ENCODE measurements at places on chromosomes 2 and 18.

GRCh38 chr2:239190361-239190760, 210.5 kb downstream of the HDAC4 start:
- DNase-seq: no peak

GRCh38 chr18:35605686-35606417, 24.3 kb downstream of the GALNT1 start:
- no peak for DNase-seq

GRCh38 chr2:105935063-105935462, 190.4 kb downstream of the NCK2 start:
- no peak for DNase-seq

GRCh38 chr2:147607379-147607778, 237.4 kb upstream of the ACVR2A start:
- DNase-seq: no peak

GRCh38 chr2:2060431-2060830, 270.6 kb downstream of the MYT1L start:
- DNase-seq: no peak

GRCh38 chr2:191314697-191315364, 69.6 kb downstream of the MYO1B start:
- no peak for DNase-seq

DNA sequence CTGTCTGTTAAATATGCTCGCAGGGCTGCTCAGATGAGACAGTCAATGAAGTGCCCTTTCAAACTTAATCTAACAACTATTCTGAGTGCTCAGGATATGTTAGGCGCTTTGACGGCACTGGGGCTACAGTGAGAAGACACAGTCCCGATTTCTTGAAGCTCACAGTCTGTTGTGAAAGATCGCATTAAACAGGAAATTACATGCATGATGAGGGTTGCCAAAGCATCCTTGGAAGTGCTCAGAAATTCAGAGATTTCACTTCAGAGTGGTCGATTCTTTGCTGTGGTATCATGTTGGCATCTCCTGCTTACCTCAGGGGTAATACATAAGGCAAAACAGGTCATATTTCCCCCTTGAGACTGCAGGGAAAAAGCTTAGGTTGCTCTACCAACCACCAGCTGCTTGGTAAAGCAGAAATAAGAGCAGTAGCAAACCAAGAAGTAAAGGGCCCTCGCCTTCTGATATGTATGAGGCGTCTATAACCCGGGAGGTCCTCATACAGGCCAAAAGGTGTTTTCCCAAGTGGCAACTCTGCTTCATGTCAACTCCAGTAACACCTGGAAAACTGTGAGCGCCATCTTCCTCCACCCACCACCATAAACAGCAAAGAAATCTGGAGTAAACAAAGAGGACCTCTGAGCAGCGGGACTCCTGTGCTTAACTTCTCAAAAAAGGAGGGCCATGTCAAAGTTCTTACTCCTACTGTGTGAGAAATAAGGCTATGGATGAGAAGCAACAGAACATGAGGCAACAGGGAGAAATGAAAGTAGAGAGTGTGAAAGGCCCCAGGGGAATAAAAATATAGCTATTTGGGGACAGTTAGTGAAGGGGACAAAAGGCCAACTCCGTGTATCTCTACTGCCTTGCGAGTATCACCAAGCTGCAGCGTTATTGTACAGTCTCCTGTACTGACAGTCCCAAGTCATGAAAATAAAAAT, 79.3 kb downstream of the CLHC1 start:
- DNase-seq: no peak

- DNase-seq: no peak
Observed at GRCh38 chr2:216687111-216687510, 8.2 kb downstream of the IGFBP5 start.

DNA sequence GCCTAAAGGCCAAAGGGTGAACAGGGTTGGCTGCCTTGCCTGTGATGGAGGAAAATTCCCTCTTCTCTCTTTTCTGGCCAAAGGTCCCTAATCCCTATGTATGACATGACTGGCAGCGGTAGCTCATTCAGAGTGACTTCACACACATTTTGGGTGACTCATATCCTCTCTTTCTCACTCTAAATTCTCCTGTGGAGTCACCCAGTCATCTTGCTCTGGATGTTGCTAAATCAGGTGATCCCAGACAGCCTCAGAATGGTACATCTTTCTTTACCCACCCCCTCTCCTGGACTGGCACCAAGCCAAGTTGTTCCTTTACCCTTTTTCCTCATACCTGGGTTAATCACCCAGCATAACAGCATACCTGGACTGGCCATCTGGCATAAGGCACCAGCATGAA, 77.2 kb downstream of the NEURL3 start:
- no peak for DNase-seq

DNA sequence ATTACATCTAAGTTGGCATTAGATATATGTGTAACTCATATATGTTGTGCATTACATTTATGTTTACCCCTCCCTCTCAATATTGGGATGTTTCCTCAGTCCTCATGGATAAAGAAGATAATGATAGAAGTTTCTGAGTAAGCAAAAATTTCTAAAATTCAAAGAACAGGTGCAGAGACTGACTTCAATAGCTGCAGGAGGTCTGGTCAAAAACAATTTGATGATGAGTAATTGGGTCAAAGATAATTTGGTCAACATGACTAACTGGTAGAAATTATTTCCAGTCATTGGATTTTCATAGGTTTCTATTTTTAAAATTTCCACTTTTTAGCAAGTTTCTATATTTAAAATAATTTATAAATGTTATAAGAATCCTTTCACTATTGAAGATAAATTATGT, 1130.9 kb upstream of the SLC39A10 start:
- DNase-seq: no peak

DNA sequence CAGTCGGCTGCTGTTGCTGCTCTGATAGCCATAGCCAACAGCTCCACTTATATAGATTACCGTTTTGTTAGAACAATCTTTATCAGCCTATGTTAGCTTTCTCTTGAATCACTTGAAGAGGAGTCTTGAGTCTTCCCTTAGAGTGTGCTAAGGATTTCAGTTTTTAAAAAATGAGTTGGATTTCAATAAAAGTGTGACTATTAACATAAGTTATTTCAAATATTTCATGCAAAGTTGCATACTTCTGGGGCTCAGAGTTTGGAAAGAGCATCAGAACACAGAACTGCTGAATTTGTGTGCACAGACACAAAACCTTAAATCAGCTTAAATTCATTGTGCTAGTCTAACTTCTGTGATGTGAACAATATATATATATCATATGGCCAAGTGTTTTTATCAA, 174.7 kb downstream of the MTX2 start:
- no peak for DNase-seq

DNA sequence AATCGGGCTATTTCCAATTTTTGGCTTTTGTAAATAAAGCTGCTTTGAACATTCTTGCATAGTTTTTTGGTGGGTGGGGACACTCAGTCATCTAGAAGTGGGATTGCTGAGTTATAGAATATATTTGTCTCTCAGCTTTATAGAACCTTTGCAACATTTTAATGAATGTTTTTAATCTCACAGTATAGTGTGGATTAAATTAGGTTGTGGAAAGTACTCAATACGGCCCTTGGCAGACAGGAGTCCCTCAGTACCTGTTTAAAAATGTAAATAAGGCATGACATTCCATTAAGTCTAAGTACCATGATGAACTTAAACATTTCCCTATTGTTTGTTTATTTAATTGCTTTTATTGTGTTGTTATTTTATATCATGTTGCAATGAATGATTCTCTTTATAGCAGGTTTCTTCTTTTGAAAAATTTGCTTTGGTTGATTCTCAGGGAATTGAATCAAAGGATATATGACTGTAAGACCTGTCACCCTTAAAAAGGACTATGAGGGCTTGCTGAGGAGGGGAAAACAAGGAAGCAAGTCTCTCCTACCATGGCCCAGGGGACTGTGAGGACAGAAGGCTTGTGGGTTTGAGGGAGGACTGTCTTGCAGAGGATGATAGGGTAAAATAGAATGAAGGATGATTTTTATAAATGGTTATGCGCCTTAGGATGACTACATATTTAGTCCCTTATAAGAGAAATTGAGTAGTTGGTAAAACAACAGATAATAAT, 165.1 kb downstream of the RPIA start:
- no peak for DNase-seq

GRCh38 chr2:151845481-151845880, 17.3 kb upstream of the ARL5A start:
- no peak for DNase-seq

DNA sequence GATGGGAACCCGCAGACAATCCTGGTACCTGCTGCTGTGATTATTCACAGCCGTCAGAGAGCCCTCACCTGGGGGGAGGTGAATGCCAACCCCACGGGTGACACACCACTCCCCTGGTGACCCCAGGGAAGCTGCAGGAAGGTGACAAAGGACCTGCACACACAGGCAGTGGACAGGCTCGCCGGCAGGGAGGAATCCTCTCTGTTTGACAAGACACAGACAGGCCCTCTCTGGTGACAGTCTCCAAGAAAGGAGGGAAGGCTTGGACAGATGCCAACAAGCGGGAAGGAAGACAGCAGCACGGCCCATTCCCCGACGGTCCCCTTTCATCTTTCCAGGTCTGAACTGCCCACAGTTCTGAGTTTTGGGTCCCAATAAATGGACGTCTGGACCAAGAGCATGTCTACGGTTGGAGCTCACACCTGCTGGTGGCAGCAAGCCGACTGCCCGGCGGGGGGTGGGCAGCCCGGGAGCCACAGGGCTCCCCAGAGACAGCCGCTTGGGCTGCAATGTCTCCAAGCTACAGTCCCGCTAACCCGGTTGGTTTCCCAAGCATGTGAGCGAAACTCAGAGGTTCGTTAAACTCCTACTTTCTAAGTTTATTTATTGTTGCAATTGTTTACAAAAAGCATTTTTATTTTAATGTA, 31.8 kb downstream of the HDAC4 start:
- DNase-seq: no peak

DNA sequence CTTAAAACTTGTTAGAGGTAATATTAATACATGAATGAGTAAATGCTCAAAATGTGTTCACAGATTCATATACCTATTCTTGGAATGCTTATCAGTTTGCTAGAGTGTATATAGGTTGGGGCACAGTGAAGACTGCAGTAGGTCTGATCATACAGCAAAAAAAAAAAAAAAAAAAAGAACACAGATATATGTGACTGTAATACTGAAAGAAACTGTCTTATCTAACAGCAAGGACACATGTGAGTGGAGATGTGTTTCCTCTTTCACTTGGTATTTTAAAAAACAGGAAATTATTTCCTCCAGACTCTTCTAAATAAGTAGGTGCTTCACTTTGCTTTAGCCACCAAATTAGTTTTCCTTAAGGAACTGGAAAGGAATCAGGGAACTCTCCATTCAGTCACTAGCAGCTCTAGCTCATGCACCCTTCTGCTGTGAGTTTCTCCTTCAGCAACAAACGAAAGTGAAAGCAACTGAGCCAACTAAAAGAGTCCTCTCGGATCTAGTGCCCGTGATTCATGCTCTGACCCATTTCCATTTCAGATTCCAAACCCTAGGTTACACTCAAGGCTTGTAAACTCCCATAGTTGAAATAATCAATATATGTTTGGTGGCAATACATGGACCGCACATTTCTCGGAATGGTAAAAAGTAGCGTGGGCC, 98.5 kb downstream of the DSEL start:
- DNase-seq: no peak

DNA sequence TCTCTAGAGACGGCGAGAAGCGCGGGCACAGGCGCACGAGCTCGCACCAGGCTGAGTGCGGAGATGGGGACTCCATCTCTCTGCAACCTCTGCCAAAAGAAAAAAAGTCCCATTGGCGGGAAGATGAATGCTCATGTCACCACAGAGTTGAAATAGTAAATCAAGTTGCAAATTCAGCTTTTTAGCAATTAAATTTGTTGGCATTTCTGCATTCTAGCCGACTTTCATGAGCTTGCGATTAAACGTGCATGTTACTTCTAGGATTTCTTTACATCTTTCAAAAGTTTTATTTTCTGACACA, 588 bp downstream of the CHAC2 start:
- DNase-seq: no peak

GRCh38 chr18:8607776-8608742, 1.2 kb upstream of the RAB12 start:
- no peak for DNase-seq

GRCh38 chr2:68177541-68177940, 19.9 kb downstream of the PNO1 start:
- DNase-seq: no peak

DNA sequence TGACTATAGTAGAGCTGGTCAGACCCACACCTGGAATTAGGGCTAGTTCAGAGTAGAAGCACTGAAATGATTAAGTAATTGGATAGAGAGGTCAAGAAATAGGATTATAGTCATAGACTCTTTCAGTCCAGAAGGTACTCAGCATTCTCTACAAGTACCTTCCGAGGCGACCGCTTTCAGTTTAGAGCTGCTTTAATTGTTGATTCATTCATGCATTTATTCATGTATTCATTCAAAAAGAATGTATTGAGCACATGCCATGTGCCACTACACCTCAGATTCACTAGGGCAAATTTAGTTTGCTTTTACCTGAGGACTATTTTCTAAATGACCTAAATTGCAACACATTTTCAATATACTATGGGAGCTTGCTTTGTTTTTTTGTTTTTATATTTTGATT, 48.7 kb downstream of the CRIM1 start:
- DNase-seq: no peak

DNA sequence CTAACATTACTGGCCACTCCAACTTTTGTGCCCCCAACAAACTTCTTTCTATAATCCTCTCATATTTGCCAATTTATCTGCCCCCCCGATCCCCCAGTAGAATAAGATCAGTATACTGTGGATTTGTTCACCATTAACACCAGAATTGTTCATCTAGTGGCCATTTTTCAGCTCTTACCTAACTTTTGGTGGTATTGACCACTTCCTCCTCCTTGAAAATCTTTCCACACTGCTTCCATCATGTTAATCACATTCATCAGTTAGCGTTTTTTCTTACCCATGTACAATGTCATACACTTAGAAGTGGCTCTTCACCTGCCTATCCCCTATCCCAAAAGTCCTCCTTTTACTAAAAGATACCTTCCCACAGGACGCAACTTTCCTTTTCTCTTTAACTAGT, 6.1 kb downstream of the IMPACT start:
- no peak for DNase-seq

GRCh38 chr18:30991397-30991796, 51.1 kb downstream of the DSC3 start:
- no peak for DNase-seq

- no peak for DNase-seq
Observed at GRCh38 chr2:165069151-165069550, 113.8 kb upstream of the SLC38A11 start.

- no peak for DNase-seq
Observed at GRCh38 chr2:30162806-30163205, 16.0 kb downstream of the YPEL5 start.

- DNase-seq: no peak
Observed at GRCh38 chr18:6341303-6341702, 73.4 kb downstream of the L3MBTL4 start.

- no peak for DNase-seq
Observed at GRCh38 chr2:169071455-169071854, 2.1 kb downstream of the DHRS9 start.

GRCh38 chr2:24659862-24660261, 133.3 kb downstream of the PTRHD1 start:
- no peak for DNase-seq

DNA sequence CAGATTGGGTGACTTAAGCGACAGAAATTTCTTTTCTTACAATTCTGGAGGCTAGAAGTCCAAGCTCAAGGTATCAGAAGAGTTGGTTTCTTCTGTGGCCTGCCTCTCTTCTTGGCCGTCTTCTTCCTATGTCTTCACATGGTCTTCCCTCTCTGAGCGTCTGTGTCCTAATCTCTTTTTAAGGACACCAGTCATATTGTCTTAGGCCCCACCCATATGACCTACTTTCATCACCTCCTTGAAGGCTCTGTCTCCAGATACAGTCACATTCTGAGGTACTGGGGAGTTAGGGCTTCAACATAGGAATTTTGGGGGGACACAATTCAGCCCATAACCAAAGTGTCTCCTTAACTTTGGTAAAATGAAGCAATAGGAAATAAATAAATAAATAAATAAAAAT, 110.9 kb upstream of the EPC2 start:
- no peak for DNase-seq
